ENCODE measurements at places on chromosomes 3 and 15.
A peak's percentile ranks its signal among the peaks of the same experiment; 100 is the strongest.

- no peak for DNase-seq
These were observed 160.0 kb upstream of the SNTN start for GRCh38 chr3:63492464-63492863.

DNA sequence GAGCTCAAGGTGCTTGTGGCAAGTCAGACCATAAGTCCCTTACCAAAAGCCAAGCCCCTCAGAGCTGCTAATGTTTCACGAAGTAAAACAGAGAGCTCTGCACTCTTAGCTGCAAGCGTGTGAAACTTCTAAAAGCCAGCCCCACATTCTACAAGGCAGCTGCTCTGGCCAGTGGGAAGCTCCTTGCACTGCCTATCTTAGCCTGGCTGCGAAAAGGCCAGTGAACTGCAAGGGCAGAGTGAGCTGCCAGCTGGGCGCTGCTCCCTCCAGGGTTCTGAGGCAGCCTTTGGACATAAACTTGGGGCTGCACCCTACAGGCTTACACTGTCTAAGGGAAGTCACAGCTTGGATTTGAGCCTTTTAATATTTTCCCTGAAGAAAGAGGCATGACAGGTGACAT is 2.2 kb upstream of the MUSTN1 start:
- no peak for DNase-seq

GRCh38 chr15:38030609-38031008 is 96.2 kb downstream of the TMCO5A start:
- no peak for DNase-seq

GRCh38 chr3:169325521-169326220 is 337.8 kb downstream of the MECOM start:
- DNase-seq, result no peak

DNA sequence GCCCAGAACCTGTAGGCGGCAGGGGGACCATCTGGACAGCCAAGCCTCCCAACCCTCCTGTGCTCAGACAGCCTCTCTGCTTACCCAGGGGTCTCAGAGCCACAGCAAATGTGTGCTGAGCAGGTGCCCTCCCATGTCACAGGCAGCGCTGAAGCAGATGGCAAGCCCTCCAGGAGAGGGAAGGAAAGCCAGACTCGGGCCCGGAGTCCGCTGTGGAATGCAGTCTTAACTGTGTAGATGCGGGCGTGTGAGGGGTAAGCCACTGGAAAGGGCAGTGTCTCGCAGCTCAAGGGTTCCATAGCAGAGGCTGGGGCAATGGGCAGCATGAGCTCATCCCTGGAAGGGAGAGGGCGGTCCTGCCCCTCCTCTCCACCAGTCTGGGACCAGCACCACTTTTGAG is 45.6 kb downstream of the UMPS start:
- no peak for DNase-seq

DNA sequence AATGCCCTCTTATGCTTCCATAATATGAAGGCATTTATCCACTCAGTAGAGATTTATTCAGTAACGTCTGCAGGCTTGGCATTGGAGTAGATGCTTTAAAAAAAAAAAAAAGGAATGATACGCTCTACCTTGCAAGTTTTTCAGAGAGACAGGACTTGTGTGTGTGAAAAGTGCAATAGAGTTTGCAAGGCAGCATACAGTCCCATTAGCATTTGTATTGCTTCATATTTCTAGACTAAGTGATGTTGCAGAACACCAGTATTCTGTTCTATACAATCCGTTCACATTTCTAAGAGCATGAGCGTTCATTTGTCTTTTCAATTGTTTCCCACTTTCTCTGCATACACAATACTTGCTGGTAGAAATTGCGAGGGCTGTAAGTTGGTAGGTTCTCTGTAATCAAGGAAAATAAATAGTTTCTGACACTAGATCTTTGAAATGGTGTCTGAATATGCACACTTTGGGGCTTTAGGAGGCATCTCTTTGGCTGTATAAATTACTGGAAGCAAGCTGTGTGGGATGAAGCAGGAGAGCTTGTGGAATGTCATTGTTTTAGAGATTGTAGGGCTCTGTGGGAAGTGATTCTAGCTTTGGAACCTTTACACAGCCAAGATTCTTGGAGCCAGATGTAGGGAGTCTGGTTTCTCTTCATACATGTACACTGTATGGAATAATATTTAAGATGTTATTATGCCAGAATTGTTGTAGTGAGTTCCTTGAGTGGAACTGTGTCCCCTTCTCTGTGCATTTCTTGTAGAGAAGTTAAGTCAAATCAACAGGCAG is 262.7 kb downstream of the FEZF2 start:
- DNase-seq, result no peak

DNA sequence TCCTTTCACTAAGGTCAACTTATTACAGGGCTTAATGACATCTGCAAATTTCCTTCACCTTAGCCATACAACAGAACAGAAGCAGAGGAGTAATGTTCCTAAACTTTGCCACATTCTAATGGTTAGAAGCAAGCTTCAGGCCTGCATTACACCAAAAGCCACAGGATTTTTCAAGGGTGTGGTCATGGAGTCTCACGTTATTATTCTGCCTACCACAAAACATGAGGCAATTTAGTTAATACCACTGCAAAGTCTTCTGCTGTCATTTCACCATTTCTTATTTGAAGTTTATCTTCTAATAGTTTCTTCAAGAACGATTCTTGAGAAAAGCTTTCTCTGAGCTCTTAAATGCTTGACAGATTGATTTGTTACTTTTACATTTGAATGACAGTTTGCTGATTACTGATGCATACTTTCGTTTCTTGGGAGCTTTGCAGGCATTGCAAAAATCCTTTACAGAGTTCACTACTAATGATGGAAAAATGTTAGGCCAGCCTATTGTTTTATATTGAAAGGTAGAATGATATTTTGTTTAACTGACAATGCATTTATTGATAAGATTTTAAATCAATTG is 1257.1 kb downstream of the NSUN3 start:
- DNase-seq, result no peak

GRCh38 chr3:111846717-111847116 is 12.3 kb upstream of the PHLDB2 start:
- DNase-seq, result peak; percentile 64

DNA sequence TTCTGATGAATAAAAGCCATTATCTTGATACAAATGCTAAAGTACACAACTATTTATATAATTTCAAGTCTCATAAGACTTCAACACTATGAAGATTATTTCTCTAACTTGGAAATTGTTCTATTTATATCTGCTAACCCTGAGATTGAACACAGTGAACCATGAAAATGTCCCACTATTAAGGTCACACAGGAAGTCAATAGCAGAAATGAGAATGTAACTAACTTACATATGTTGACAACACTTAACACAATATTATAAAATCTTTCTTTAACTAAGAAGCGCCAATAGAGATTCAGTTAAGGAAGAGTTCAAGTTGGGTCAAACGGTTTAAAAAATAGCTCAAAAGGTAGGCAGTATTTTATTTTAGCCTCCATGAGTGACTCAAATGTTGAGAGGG is 551.8 kb upstream of the CBLB start:
- no peak for DNase-seq

DNA sequence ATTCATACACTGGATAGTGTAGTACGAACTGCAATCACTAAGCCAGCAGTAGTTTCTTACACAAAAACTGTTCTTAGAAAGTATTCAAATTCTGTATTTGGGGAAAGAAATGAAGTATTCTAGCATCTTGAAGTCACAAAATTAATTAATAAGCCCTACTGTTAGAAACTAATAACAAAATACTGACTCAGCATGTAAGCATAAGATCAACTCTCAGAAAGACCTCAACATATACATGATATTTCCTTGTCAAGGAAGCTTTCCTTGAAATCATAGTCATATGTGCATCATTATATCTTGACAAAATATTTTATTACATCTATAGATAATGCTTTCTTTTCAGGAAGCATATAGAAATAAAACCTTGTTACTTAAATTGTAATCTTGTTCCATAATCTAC is 115.5 kb upstream of the GOLGA6L6 start:
- DNase-seq, result no peak

GRCh38 chr15:36005542-36005941 is 459.6 kb upstream of the DPH6 start:
- DNase-seq, result no peak

DNA sequence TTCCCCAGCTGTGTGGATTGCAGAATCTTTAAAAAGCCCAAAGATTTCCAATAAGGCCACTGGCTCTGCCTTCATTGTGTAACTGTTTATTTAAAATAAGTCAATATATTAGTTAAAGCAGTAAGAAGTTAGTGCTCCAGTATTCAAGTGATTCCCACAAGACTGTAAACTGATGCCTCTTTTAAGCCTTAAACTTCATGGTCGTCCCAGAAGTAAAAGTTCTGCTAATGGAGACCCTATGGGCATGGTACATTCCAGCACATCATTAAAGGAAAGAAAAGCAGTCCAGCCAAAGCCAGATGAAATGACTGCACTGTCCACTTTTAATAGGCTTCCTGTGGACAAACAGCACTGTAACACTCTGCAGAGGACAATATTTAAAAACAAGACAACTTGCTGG is 512.6 kb downstream of the MECOM start:
- DNase-seq, result no peak

GRCh38 chr15:85726454-85726853 is 68.3 kb downstream of the KLHL25 start:
- DNase-seq, result no peak

DNA sequence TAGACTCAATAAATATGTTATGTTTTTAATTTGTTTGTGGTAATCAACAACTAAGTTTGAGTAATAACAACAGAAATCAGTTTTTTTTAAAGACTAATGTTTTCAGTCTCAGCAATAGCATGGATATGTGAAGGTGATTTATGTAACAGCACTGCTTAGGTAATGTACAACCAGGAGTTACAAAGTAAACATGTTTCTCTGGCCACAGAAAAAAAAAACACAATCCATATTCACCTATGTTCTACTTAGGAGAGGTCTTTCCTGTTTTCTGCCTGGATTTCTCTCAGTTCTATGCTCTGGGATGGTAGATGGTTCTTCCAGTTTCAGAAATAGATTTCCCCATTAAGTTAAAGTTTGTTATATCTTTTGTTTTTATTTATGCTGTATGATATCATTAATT is 579.4 kb downstream of the SI start:
- DNase-seq, result no peak

- peak; percentile 64 for DNase-seq
These were observed at the start of gene ARMC8 for GRCh38 chr3:138187296-138188012. ARMC8 (plus strand) TSS chr3:138187301; CDS start chr3:138187555, 254 bp downstream.

DNA sequence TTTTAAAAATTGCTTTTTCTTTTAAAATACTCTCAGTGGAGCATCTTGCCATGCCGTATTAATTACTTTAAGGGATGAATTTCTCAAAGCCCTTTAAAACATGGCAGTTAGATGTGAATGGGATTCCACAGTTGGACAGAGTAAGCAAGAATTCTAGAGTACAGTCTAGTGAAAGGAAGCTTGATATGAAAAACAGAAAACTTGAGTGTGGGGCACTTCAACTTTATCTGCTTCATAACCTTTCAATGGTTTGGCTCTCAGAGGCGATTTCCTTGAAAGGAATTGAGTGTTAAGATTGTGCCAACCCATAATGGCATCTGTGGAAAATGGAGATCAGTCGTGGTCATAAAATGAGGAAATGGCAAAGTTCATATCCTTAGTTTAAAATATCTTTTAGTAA is 127.7 kb upstream of the SAMMSON start:
- no peak for DNase-seq

- DNase-seq, result no peak
These were observed 153.8 kb upstream of the RORA start for GRCh38 chr15:61382927-61383326.

- no peak for DNase-seq
These were observed 5.3 kb upstream of the BLM start for GRCh38 chr15:90711842-90712241.

- DNase-seq, result no peak
These were observed 979 bp upstream of the ZNF621 start for GRCh38 chr3:40523781-40524180.

- DNase-seq, result peak; percentile 48
These were observed 6.3 kb downstream of the TM4SF1 start for GRCh38 chr3:149371001-149371722.

GRCh38 chr3:59480486-59480995 is 430.7 kb upstream of the CFAP20DC start:
- peak; percentile 45 for DNase-seq

- DNase-seq, result no peak
These were observed 175.8 kb downstream of the THSD4 start for GRCh38 chr15:71290881-71291635.

GRCh38 chr15:30990446-30991254 is 778 bp downstream of the MTMR10 start:
- DNase-seq, result peak; percentile 16

- no peak for DNase-seq
These were observed 27.1 kb upstream of the MAGEF1 start for GRCh38 chr3:184738982-184739381.

DNA sequence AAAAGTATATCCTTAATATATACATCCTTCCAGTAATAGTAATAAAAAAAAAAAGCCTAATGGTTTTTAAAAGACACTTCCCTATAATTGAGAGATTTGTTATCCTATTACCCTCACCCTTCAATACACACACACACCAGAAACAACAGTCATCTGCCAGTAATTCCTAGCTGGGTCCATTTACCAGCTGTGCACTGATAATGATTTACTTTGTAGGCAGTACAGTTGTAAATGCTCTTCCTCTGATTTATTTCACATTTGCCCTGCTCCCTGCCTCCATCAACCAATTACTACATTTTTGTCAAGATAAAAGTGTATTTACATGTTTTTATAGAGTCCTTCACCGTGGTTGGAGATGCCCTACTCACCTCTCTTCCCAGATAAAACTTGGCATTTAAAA is 12.4 kb downstream of the TPM1 start:
- no peak for DNase-seq

DNA sequence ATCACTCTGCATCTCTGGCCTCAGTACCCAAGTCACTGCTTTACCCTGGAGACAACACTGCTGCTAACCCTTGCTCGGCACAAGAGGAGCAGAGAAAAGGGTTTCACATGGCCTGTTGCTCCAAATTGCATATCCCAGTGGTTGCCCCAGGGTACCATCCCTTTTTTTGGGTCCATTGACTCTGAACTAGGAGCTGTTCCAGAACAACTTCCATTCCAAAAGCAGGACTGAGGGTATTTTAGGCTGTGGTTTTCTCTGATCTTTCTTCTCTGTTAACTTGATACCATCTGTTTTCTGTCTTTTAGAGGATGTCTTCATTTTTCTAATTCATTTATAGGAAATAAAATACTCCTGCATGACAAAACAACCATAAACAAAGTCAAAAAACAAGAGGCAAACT is 17.3 kb upstream of the RYK start:
- DNase-seq, result no peak

- DNase-seq, result no peak
These were observed 47.3 kb downstream of the EIF3J start for GRCh38 chr15:44584162-44584749.

GRCh38 chr3:107412376-107412775 is 35.1 kb downstream of the CCDC54 start:
- no peak for DNase-seq

Data from RWPE1 (cell line).